Stimulated activated CD4-positive, alpha-beta T cell treated with anti-CD3 and anti-CD28 coated beads, Interleukin-2, amount 100 ng/mL, for 4 hours (primary cell): ENCODE measurements at places on chromosomes 3 and 15.

DNA sequence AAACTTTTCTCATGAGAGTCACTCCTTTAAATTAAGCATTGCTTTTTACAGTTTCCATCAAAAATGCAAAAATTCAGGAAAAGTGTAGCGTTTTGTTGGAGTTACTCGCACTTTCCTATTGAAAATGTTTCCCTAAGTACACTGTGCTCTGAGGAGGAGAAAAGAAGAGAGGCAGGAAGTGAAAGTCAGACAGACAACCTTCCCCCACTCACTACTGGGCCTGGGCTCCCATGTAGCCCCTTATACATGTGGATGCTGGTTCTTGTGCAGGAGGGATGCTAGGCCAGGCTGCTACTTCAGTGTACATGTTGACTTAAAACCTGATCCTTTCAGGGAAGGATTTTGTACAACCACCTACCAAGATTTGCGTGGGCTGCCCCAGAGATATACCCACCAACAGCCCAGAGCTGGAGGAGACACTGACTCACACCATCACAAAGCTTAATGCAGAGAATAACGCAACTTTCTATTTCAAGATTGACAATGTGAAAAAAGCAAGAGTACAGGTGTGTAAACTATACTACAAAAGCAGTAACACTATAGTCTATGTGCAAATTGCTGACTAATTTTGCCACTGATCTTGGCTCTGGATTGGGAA lies 15.1 kb downstream of the KNG1 start:
- DNase-seq: no peak

- no peak for DNase-seq
Observed at GRCh38 chr3:72155391-72156064, 370.6 kb upstream of the PROK2 start.

- DNase-seq: no peak
Observed at GRCh38 chr3:186583831-186584230, 13.3 kb downstream of the DNAJB11 start.

- DNase-seq: no peak
Observed at GRCh38 chr15:47614360-47615011, 102.8 kb upstream of the SEMA6D start.

GRCh38 chr3:72440491-72440890 lies 407.8 kb downstream of the SHQ1 start:
- DNase-seq: no peak

- peak; percentile 39 for DNase-seq
Observed at GRCh38 chr3:56802378-56802745, 613 bp upstream of the ARHGEF3 start.

- DNase-seq: no peak
Observed at GRCh38 chr3:36408146-36408545, 27.8 kb downstream of the STAC start.

GRCh38 chr3:53084310-53085001 lies 38.6 kb upstream of the SFMBT1 start:
- no peak for DNase-seq

GRCh38 chr15:85730001-85730820 lies 64.5 kb downstream of the KLHL25 start:
- peak; percentile 29 for DNase-seq

GRCh38 chr3:193546129-193546528 lies 8.6 kb downstream of the ATP13A4 start:
- DNase-seq: no peak

GRCh38 chr3:55445551-55445950 lies 41.6 kb downstream of the WNT5A start:
- no peak for DNase-seq

GRCh38 chr15:71761649-71762048 lies 48.7 kb upstream of the NR2E3 start:
- no peak for DNase-seq

DNA sequence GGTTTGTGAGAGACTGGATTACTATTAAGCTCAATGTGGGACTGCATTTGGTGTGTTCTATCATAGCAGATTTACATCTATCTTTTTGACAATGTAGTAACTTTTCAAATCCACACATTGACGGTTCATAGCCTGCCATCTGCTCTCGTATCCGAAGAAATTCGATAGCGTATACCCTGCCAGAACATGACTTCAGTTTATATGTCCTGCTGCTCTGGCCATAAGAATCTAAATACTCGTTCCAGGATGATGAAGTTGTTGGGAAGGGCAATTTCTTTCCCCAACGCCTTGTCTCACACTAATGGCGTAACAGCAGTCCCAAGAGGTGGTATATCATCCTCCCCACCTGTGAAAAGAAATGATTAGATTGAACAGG lies 180.0 kb downstream of the LSAMP start:
- DNase-seq: no peak

- DNase-seq: no peak
Observed at GRCh38 chr3:15635121-15635661, 33.6 kb downstream of the BTD start.

DNA sequence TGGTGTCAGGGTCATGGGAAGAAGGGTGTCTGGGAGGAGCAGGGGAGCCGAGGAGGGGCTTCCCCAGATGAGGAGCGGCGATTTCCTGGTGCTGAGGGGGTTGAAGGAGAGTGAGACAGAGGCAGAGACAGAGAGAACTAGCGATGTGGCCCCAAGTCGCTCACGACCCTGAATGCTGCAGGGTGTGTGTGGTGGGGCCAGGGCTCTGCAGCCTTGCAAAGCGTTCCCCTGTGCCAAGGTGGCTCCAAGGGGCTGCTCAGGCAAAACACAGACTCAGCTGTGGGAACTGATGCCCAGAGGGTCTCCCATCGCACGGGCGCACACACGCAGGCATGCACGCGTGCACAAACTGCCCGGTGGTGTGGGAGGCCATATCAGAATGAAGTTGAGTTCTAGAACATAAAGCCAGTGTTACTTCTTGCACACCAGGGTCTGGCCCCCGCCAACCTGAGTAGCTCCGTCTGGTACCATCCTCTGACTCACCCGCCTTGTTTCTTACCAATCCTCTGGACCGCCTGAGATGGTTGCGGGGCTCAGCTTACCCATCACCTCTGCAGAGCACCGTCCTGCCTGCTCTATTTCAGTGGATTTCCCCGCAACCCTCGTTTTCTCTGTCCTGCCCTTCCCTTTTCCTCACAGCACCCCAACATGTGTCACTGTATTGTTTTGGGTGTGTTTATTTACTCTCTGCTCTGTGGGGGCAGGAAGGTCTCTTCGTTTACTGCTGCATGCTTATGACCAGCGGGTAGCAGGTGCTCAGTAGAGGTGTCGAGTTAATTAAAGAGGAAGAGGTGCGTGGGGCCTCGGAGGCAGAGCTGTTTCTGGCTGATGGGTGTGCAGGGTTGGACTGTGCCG lies 4.5 kb downstream of the MELTF start:
- DNase-seq: no peak

DNA sequence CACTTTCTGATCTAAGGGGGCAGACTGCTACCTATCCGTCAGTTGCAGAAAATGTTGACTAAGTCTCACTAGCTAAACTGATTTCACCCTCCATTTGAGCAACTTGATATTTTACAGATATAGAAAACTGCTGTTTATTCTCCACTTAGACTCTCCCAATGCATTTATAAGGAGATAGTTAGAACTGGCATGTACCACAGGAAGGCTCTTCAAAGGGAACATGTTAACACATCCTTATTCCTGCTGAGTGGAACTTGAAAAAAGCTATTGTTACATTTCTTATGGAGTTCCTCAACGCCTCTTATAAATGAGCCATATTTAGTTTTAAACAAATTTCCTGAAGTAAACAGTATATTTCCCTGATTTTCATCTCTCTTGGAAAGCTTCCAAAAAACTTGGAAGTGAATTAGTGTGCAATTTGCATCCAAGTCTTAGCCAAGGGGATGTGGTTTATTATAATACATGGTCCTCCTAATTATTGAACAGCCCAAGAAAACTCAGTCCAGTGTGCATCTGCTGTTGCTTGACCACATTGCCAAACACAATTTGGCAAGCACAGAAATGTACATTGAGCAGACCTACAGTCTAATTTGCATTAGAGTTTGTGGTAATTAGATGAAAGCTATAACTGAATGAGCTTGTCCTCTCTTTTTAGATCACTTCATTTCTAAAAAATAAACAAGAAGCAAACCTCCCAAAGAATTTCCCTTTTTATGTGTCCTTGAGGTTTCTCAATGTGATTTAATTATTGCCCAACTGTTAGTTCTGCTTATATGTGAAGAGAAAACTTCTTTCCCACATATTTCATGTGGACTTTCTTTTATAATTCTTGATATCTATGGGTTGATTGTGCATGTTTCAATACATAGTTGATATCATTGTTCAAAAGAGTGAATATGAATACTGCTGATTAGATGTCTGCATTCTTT lies 72.6 kb upstream of the DPH6 start:
- no peak for DNase-seq

- no peak for DNase-seq
Observed at GRCh38 chr3:140146668-140147067, 211.7 kb downstream of the CLSTN2 start.

DNA sequence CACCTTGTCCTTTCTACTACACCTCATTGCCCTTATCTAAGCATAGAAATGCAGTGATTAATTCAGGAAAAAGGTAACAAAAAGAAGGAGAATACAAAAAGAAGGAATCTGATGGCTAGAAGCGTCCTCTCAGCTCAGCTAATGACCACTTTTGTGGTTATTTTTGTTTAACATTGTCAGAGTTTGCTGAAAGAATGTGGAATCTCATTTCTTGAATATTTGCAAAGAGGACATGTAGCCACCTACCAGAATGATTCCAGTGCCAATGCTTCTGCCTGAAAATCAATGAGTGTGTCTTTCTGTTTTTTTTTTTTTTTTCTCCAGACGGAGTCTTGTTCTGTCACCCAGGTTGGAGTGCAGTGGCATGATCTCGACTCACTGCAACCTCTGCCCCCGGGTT lies 24.5 kb downstream of the NANOGP8 start:
- DNase-seq: no peak

GRCh38 chr15:77171221-77171967 lies 100.5 kb upstream of the TSPAN3 start:
- DNase-seq: no peak

DNA sequence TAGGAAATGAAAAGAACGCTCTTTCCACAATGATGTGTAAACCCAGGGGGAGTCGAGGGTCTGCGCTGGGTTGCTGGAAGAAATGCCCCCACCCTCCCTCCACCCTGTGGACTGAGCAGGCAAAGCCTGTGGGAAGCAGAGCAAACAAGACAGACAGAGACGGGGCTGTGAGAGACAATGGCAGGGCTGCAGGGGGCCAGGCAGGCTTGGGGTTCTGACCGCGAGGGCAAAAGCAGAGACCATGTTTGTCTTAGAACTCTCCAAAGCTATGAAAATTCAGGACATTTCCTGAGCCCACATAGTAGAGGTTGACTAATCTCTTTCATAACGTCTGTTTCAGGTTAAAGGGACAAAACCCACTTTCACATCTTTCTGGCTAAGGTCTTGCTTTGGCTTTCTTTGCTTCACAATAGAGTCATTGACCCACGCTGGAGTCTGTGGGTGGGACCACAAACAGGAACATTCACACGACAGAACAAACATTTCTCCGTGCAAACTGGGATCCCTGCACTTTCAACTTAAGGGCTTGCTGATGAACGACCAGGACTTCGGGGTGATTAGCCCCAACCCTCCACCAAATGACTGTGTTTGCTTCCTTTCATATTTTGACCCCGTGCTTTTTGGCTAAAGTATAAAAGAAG lies 156.0 kb upstream of the TPM1 start:
- DNase-seq: no peak

DNA sequence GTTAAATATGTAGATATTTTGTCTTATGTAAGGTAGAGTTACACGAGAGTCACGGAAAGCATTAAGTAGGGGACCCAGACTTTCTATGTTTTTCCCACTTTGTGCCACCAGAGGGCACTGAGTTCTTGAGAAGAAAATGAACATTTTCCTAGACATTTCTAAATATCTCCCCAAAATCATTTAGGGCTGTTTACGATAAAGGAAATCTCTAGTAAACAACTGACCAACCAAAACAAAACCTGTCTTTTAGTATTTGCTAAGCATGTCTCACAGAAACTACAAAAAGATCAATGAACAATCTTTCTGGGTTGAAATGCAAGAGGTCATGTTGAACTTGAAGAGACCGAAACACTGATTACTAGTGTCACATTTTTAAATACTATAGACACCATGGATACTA lies 16.1 kb downstream of the POU1F1 start:
- peak; percentile 32 for DNase-seq

DNA sequence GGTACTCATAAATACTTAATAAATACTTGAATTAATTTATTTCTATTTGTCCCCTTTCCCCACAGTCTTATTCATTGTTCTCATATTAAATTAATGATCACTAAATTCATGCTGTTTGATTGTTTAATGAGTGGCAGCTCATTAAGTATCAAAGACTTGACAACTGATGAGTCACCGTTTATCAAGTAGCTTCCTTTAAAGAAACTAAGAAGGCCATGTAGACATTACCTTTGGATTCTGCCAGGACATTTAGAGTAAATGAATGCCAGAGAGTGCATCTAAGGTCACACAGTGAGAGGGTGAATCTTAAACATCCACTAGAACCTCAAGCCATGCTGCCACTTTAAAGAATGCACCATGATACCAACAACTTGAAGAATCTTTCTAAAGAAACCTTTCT lies 23.9 kb downstream of the ZBED2 start:
- no peak for DNase-seq

DNA sequence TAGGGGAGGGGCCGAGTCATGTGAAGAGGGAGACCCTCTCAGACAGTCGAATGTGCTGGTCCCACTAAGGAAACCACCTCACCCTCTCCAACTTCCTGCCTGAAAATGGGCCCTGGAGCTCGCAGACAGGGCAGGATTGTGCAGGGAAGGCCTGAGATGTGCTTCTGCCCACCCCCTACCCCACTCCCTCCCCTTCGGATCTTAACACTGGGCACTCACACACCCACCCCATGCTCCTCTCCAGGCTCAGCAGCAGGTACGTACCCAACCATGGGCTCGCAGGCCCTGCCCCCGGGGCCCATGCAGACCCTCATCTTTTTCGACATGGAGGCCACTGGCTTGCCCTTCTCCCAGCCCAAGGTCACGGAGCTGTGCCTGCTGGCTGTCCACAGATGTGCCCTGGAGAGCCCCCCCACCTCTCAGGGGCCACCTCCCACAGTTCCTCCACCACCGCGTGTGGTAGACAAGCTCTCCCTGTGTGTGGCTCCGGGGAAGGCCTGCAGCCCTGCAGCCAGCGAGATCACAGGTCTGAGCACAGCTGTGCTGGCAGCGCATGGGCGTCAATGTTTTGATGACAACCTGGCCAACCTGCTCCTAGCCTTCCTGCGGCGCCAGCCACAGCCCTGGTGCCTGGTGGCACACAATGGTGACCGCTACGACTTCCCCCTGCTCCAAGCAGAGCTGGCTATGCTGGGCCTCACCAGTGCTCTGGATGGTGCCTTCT lies 20.0 kb downstream of the ATRIP start:
- no peak for DNase-seq

GRCh38 chr3:172516318-172517214 lies 6.7 kb downstream of the TNFSF10 start:
- no peak for DNase-seq

DNA sequence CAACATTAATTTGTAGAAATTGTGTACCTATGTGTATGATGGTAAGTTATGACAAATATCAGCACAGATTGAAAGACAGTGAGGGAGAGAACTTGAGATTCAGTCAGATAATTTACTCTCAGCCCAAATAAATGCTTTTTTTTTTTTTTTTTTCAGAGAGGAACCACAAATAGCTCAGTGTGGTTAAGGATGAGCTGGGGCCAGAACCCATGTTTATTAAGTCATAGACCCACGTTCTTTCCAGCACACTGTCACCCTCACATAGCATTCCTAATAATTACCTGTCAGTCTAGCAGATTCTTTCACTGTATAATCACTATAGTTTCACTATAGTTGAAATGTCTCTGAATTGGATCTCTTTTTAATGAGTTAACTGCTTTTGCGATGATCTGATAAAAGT lies 246.1 kb downstream of the ZIC1 start:
- DNase-seq: no peak

- DNase-seq: no peak
Observed at GRCh38 chr3:100545371-100545770, 53.0 kb downstream of the TMEM45A start.

- DNase-seq: no peak
Observed at GRCh38 chr3:8579096-8579495, 65.5 kb downstream of the SSUH2 start.
